ENCODE measurements at places on chromosomes 6 and 20. TPM values are rescaled to one million over a fixed set of nuclear protein-coding genes. Genes with fewer than 3 reads are reported as not detected.

Gene TRIM40
- polyA plus RNA-seq, result not detected

Gene RSPO3
- not detected for polyA plus RNA-seq

Gene RPP21
- polyA plus RNA-seq, result 45.2 TPM

Gene EYS
- polyA plus RNA-seq, result 0.14 TPM

Gene AP5S1
- polyA plus RNA-seq, result 11.5 TPM

DNA sequence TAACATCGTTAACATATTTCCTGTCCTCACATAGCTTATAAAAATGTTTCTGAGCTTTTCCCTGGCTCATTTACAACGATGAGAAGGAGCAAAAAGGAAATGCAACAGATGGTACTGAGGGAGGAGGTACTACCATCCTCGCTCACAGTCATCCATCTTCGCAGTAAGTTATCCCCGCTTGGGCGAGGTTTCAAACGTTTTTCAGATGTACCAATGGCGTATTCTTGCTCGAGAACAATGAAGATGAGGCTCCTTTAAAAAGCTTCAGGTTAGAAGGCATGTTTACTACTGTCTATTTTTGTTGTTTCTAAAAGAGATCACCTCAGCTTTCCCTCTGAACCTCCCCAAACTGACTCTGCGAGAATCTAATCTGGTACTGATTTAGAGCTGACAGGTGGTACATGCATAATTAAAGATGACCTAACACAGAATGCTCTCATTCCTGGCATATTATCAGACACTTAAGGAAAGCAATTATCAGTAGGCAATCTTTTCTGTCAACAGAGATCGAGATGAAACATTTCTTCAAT, 178.7 kb downstream of the GJA10 start:
- no peak for DNase-seq

DNA sequence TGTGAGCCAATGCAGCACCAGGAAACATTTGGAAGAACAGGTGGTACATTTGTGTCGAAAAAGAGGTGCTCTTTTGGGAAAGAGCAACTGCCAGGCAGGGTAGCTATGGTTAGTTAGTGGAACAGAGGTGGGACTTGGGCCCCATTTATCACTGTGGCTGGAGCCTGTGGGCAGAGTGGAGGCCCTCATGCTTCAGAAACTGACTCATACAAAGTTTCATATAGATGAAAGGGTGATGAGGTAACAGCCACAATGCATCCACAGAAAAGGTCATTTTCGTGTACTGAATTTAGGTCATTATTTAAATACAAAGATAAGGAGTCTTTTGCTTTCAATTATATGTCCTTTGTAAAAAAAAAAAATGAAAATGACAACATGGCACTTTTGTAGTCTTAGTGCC, 76.4 kb upstream of the HS3ST5 start:
- DNase-seq, result no peak

- DNase-seq, result peak; percentile 30
Measured at GRCh38 chr6:4649728-4650127, 126.5 kb upstream of the CDYL start.

- no peak for DNase-seq
Measured at GRCh38 chr6:42561986-42562385, 1.8 kb upstream of the UBR2 start.

DNA sequence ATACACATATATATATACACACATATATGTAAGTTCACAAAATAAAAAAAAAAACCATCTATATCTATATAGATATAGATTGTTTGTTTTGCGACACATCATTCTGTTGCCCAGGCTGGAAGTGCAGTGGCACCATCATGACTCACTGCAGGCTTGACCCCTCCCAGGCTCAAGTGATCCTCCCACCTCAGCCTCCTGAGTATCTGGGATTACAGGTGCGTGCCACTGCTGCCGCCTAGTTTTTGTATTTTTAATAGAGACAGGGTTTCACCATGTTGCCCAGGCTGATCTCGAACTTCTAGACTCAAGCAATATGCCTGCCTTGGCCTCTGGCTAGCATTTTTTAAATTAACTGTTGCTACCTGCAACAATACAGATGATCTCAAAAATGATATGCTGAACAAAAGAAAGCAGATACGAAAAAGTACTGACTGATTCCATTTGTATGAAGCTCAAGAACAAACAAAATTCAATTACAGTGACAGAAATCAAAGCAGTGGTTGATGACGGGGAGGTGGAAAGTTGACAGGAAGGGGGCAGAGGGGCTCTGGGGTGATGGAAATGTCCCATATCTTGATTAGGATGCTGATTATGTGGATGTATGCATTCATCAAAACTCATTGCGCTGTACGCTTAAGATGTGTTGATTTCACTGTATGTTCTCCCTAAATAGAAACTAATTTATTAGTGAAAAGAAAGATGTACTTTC, 49.6 kb downstream of the ATXN1 start:
- peak; percentile 79 for DNase-seq

GRCh38 chr6:144263786-144264185, 21.3 kb upstream of the UTRN start:
- DNase-seq, result no peak

- DNase-seq, result no peak
Measured at GRCh38 chr6:140446241-140446640, 1071.8 kb upstream of the CITED2 start.

DNA sequence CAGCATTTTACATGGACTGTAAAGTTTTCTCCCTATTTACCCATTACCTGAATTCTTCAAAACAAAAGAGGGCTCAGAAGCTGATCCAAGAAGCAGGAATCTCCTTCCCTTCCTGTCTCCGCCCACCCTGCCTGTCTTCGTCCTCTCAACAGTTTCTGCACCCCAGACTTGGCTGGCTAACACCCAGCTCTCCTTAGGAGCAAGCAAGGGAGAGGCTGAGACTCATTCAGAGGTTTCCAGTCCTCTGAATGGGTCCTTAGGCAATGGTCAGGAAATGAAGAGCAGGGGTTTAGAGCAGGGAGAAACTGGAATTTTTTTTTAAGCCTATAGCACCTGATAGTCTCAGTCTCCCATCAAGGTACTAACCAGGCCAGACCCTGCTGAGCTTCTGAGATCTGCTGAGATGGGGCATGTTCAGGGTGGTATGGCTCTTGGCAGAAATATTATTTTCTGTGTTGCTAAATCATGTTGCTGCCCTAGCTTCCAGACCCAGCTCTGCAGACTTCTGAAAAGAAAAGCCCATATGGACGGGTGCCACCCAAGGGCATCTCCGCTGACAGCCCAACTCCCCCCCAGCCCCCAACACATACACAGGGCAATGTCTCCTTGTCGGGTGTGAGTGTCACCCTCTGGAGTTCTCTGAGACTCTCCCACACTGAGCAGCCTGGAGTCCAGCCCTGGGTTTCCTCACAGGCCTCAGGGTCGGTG, 74.6 kb upstream of the CD93 start:
- peak; percentile 28 for DNase-seq

Measured in mammary epithelial cell (primary cell).